ENCODE measurements at places on chromosomes 2 and 18. TPM values are rescaled to one million over a fixed set of nuclear protein-coding genes. Genes with fewer than 3 reads are reported as not detected.

The DLGAP1 gene
- 0.05 TPM for total RNA-seq

DNA sequence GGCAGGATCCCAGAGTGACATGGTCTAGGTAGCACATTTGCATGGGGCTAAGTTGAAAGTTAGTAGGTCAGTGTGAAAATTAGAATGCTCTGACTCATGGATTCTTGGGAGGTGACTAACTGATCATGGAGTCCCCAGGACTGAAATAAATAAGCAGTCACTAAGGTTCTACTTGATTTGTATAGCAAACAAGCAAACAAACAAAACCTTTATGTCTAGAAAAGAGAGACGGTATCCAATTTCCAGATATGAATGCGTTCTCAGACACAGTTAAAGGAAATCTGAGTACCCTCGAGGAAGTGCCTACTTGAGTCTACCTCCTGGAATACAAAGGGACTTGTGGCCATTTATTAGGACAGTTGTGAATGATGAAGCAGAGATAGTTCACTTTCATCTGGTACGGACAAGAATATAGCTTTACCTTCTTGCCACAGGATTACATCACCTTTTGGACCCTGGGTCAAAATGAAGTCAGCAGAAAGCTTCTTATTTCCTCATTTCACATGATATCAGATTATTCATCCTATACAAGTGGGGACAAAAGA is 54.3 kb upstream of the AGPS start:
- H3K4me1 ChIP-seq = no peaks in the 10 kb centered on the region
- H3K27me3 ChIP-seq = no peaks in the 10 kb centered on the region
- peaks cover 11% of the 10 kb centered on the region for H3K36me3 ChIP-seq
- no peak for DNase-seq
- no peak overlapping the region for H3K4me3 ChIP-seq

DNA sequence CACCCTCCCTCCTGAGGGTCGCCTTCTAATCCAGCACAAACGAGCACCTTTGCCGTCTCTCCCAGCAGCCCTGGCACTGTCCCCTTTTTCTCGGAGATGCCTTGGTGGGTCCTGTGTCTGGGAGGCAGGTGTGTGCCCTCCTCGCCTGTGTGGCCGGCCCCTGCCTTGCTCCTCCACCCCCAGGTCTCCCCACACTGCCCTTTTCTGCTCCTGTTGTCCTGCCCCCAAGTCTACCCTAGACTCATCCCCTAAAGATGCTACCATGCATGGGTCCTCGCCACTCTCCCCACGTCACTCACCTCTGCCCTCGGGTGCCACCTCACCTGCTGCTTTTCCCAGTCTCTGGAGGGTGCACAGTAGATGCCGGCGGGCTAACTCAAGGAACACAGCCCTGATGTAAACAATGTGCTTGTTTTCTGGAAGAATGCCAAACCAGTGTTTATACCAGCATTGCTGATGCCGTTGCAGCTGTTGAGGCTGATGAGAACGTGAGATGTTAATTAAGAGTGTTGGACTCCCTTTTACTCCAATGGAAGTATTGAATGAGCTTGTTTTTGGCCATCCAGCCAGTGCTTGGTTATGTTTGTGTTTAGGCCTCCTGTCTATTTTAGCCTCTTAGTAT is 223.1 kb downstream of the AGAP1 start:
- no peaks in the 10 kb centered on the region for H3K4me1 ChIP-seq
- peaks cover 11% of the 10 kb centered on the region for H3K36me3 ChIP-seq
- H3K27ac ChIP-seq = no peak overlapping the region
- DNase-seq = no peak

GRCh38 chr2:205768341-205768740 is 86.0 kb downstream of the NRP2 start:
- peak overlapping the region; percentile 66 for H3K27ac ChIP-seq
- peak overlapping the region; percentile 29 for H3K4me3 ChIP-seq
- H3K4me1 ChIP-seq = peaks cover 30% of the 10 kb centered on the region

GRCh38 chr18:48230467-48231113 is 178.6 kb downstream of the ZBTB7C start:
- no peaks in the 10 kb centered on the region for H3K36me3 ChIP-seq
- peaks cover 34% of the 10 kb centered on the region for H3K4me1 ChIP-seq
- H3K27ac ChIP-seq = no peak overlapping the region
- H3K27me3 ChIP-seq = no peaks in the 10 kb centered on the region

GRCh38 chr2:175372704-175373701 is 191.5 kb upstream of the ATP5MC3 start:
- H3K36me3 ChIP-seq = no peaks in the 10 kb centered on the region
- no peak overlapping the region for H3K4me3 ChIP-seq
- H3K4me1 ChIP-seq = no peaks in the 10 kb centered on the region
- DNase-seq = no peak
- no peak overlapping the region for H3K27ac ChIP-seq

DNA sequence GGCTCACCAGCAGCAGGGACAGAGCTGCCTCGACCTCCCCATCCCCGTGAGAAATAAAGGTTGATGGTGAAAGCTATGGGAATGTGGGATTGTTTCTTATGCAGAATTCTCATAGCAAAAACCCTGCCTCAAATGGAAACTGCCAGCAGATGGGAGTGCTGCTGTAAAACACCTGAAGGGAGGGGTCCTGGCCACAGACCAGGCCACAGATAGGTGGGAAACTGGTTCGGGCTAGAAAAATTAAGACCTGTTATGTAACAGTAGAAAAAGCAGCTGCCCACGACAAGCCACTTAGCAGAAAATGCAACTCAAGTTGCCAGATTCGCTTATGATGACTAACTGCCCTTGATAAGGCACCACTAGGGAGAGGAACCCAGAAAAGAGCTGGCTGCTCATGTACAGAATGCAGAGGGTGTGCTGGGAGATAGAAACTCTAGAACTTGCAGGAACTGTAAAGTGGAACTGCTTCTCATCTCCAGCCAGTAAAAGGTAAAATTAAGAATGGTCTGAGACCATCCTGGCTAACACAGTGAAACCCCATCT is 114.5 kb upstream of the SALL3 start:
- no peak overlapping the region for H3K27ac ChIP-seq
- no peaks in the 10 kb centered on the region for H3K36me3 ChIP-seq
- DNase-seq = no peak
- no peak overlapping the region for H3K4me3 ChIP-seq

DNA sequence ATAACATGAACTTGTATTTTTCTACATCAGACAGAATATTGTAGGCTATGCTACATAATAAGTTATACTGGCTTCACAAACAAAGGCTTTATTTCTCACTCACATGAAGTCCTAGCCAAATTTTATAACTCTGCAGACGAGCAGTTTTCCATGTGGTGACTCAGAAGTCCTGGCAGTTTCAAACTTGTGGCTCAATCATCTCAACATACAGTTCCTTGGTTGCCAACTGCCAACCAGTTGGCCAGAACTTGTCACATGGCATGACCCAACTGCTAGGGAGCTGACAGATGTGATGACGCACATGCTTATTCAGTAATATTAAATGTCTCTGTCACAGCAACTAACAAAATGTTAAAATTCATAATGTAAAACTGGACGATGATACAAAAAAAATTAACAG is 63.8 kb upstream of the ZC3H15 start:
- DNase-seq = peak; percentile 21
- H3K36me3 ChIP-seq = no peaks in the 10 kb centered on the region
- H3K27me3 ChIP-seq = no peaks in the 10 kb centered on the region
- H3K27ac ChIP-seq = no peak overlapping the region
- H3K4me1 ChIP-seq = no peaks in the 10 kb centered on the region

DNA sequence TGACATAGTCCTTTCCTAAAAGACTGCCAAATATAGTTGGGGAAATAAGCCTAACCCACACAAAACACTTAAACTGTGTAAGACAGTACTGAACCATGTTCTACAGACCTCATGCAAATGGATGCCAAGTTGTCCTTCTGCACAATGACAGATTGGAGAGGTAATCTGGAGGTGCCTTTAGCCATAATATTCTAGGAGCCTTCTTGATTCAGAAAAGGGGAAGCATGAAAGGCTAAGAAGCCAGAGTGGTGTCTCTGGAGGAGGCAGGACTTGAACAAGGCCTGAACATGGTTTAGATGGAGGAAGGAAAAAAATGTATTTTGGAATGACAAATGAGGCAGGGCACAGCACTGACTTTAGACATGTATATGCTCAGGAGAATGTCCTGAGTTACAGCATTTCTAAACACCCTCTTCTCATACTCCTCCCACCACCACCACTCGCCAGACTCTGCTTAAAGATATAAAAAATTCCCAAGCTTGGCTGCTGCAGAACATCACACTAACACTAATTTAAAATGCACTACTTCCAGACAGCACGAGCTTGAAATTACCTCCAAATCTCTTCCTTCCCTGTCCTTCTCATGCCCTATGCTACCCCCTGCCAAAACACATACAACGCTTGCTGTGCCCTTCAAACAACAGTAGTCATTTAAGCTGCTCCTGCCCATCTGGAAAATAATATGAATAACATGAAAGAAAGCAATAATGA is 110.4 kb downstream of the ANKRD44 start:
- H3K36me3 ChIP-seq = no peaks in the 10 kb centered on the region
- H3K27ac ChIP-seq = no peak overlapping the region
- no peak for DNase-seq
- peaks cover 45% of the 10 kb centered on the region for H3K4me1 ChIP-seq
- no peaks in the 10 kb centered on the region for H3K27me3 ChIP-seq
